ENCODE measurements at places on chromosomes 7 and 10. TPM values are rescaled to one million over a fixed set of nuclear protein-coding genes. Genes with fewer than 3 reads are reported as not detected.

The FKBP6 gene
- total RNA-seq: not detected

DNA sequence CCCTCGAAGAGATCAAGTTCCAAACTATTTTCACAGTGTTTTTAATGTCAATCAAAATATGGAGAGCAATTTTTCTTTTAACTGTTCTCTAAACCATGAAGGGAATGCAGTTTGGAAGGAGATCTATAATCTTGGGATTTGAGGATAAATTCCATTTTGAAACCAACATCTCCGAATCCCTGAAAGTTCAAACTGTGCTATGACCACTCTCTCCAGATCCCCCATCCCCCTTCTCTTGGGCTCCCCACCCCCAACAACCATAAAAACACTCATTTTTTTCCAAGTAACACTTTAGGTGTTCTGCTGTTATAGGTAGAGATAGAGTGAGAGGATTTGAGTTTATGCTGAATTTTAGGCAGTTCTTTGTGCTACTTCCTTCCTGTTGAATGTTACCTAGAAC, 1.7 kb downstream of the CALD1 start:
- no peak for DNase-seq

- DNase-seq: no peak
Measured at GRCh38 chr10:103428989-103429643, 23.1 kb downstream of the CALHM2 start.

GRCh38 chr10:77636967-77637531, 559 bp downstream of the KCNMA1 start:
- no peak for DNase-seq

The ADCY1 gene
- total RNA-seq: 1.1 TPM

GRCh38 chr10:62053860-62054259, 152.4 kb downstream of the ARID5B start:
- no peak for DNase-seq

The RNF148 gene
- total RNA-seq: 0.50 TPM

The TMEM26 gene
- total RNA-seq: 0.50 TPM

The KIAA1549 gene
- total RNA-seq: 2.9 TPM

DNA sequence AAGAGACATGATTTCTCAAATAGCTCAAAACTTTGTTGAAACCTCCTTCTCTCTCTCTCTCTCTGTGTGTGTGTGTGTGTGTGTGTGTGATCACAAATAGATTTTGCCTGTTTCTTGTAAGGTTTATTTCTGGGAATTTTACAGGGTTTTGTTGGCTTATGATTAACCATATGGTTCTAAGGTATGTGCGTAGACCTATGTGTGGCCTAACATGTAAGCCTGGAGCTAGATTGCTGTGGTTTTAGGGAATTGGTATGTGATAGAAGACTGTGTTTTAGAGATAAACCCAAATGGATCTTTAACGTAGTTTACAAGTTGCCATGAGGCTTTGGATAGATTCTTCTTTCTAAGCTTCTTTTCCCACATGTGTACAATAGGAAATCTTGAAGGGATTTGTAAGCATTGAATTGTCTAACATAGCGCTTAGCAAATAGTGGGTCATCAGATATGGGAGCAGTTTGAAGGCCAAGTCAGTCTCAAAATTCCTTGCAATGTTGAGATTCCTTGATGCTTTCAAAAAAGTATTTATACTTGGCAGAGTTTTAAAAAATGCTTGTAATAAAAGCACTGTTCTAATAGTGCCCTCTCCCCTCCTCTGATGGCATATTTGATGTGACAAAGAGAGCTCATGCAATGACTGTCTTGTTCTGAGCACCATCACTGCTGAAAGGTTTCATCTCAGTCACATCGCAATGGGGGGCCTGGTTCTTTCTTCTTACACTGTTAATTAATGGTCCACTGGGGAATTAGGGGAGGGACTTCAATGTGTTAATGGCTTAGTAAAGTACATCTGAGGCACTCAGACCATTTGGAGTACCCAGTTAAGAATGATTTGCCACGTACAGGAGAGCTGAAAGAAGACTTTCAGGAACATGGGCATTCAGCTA, 118.2 kb downstream of the SNX10 start:
- DNase-seq: no peak

Measured in colonic mucosa (tissue), 4 donors.